Neural crest cell (in vitro differentiated cells): ENCODE measurements at places on chromosomes 3 and 15.

- no peak for DNase-seq
Observed at GRCh38 chr3:186798239-186798874, 7.9 kb downstream of the RFC4 start.

GRCh38 chr3:81484520-81484919 lies 276.9 kb downstream of the GBE1 start:
- DNase-seq = no peak

DNA sequence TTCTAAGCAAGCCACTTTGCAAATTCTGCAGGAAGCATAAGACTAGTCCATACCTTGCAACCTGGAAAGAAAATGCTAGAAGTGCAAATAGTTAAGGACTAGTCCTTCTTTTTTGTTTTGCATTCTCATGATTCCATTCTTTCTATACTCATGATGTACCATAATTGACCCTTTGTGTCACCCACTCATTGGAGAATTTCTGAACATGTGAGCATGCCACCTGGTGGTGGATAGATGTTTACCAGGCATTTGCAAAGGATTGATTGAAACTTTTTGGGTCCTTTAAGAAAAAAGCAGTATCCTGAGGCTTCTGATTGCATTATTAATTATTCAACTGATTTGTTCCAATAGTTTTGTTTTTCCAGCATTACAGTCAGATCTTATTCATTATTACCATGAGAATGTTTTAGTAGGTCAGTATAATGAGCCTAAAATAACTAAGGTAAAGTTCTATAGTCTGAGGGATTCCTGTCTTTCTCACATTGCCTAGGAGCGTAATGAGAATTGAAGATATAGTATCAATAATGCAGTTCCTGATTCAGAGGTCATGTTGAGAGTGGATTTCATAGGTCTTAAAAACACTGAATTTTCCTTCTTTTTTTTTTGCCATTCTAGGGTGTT lies 20.2 kb upstream of the DIPK2A start:
- peak; percentile 16 for DNase-seq

DNA sequence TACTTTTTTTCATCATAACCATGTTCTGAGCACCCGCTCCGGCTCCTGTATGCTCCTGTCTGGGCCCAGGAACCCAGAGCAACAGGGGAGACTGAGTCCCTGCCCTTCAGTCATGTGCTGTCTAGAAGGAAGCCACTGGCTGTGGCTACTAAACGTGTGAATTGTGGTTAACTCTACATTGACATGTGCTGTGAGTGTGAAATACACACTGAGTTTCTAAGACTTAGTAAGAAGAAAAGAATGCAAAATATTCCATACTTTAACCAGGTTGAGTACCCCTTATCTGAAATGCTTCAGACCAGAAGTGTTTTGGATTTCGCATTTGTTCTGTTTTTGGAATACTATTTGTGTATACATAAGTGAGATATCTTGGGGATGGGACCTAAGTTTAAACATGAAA lies 42.8 kb upstream of the CGNL1 start:
- no peak for DNase-seq

- DNase-seq = no peak
Observed at GRCh38 chr15:31147456-31147855, 45.9 kb upstream of the TRPM1 start.

DNA sequence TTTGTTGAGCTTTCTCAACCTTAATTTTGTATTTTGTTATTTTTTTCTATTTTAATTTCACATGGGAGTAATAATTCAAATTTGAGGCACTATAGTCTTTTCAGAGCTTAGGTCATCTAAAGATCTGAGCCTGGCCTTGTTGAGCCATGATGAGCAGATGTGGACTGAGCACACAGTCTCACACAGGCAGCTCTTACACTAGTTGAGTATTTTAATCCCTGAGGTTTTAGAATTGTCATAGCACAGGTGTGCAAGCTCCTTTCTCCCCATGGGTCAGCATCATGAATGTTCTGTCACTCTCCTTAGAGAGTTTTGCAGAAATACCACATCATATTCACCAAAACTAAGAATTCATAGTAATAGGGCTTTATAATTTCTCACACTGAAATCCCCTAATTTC lies 4.9 kb downstream of the ZBTB38 start:
- DNase-seq = no peak

DNA sequence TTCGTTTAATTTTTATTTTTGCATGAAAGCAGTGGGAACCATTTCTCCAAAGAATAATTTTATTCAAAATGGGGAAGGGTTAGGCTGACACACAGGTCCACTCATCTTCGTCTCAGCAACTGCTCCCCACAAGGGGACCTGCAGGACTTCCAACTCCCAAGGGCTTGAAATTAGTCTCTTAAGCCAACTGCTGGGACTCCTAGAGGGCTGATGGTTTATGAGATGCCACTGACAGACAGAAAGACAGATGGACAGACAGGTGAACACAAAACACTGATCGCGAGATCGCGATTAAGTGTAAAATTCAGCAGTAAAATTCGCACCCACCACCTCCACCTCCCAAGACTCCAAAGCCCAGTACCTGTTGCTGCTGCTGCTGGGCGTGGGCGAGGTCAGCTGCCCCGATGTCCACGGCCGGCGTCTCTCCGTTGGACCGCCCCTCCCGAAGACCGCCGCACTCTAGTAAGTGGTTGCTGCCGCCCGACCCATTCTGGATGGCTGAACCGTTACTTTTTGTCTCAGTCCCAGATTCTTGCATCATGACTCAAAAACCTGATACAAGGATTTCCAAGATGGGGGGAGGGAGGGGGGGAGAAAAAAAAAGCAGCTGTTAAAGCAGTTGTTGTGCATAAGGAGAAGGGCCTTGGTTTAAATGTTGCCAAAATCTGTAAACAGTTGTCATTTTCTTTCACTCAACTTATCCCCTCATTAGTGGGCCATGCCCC lies 385.5 kb downstream of the FOXP1 start:
- DNase-seq = no peak

GRCh38 chr3:57577801-57578200 lies 19.3 kb downstream of the ARF4 start:
- no peak for DNase-seq

GRCh38 chr15:60416484-60416883 lies 18.7 kb upstream of the ANXA2 start:
- DNase-seq = no peak

GRCh38 chr3:49906073-49906743 lies 2.5 kb upstream of the MST1R start:
- peak; percentile 46 for DNase-seq

GRCh38 chr3:51429138-51429537 lies 38.1 kb downstream of the RBM15B start:
- no peak for DNase-seq

DNA sequence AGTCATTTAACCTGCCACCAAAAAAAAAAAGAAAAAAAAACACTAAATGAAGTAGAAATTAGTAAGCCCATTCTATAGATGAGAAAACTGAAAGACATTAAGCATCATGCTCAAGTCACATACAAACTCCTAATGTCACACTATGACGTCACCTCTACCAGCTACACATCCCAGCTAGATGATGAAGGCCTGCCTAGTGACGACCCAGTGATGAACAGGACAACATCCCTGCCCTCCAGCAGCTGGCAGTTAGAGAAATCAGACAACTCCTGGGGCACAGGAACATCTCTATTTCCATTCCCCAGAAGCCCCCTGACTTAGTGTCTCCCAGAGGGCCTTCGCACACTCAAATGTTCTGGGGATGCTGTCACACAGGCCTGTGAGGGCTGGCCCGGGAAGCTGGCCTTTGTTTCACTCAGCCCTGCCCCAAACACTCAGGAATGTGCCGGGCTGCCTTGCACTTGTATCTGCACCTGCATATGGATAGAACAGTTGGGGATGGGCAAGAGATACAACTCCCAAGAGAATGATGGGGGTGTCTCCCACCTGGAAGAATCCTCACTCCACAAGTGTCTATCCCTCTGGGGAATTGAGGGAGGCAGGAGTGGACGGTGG lies 7.0 kb upstream of the HAPLN3 start:
- DNase-seq = no peak

DNA sequence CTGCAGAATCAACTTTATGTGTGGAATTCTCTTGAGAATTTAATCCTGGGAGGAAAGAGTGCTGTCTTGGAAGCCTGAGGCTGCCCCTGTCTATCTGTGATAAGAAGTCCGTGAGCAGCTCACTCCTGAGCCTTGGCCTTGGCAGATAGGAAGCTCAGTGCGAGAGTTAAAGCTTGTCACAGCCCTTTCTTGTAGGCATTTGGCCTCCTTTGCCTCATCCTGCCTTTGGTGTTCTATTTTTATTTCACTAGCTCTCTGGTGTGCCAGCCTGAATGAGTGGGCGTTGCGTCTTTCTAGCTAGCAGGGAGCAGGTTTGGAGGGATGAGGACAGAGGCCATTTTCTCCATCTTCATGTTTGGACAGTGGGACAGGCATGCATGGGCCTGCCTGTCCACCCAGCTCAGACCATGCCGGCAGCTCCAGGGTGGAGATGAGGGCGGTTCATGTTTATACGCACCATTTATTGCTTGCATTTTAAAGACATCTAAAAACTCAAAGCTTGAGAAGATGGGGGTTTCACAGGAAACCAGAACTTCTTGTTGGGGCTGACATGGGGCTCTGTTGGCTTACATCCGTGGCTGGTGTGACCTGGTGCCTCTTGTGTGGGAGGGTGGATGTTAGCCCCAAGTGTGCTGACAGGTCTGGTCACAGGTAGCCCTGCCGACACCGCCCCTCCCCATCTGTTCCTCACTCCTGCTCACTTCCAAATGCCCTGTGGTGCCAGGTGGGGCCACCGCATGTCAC lies 29.8 kb downstream of the IRAK2 start:
- DNase-seq = no peak

DNA sequence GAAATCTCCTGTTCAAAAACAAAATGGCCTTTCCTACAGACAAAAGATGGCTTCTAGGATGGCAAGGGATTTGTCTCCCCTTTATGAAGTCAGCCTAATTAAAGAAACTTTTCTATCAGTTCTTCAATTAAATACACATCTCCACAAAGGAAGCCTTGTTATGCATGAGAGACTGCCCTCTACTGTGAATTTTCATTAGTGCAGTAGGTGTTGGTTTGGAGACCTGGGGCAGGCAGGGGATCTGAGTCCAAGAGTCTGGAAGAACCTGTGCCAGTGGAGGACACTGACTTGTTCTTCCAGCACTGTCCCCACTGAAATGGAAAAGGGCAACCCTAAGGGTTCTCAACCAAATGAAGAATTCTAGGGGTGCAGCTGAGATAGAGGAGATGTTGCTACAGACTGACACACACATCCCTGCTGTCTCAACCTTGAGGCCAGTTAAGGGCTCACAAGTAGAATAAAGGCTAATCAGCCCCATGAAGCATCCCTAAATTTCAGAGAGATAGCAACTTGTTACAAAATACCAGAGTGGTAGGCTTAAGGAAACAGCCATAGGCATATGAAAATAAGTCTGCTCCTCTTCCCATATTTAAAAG lies 174.0 kb upstream of the PRICKLE2 start:
- DNase-seq = peak; percentile 47

DNA sequence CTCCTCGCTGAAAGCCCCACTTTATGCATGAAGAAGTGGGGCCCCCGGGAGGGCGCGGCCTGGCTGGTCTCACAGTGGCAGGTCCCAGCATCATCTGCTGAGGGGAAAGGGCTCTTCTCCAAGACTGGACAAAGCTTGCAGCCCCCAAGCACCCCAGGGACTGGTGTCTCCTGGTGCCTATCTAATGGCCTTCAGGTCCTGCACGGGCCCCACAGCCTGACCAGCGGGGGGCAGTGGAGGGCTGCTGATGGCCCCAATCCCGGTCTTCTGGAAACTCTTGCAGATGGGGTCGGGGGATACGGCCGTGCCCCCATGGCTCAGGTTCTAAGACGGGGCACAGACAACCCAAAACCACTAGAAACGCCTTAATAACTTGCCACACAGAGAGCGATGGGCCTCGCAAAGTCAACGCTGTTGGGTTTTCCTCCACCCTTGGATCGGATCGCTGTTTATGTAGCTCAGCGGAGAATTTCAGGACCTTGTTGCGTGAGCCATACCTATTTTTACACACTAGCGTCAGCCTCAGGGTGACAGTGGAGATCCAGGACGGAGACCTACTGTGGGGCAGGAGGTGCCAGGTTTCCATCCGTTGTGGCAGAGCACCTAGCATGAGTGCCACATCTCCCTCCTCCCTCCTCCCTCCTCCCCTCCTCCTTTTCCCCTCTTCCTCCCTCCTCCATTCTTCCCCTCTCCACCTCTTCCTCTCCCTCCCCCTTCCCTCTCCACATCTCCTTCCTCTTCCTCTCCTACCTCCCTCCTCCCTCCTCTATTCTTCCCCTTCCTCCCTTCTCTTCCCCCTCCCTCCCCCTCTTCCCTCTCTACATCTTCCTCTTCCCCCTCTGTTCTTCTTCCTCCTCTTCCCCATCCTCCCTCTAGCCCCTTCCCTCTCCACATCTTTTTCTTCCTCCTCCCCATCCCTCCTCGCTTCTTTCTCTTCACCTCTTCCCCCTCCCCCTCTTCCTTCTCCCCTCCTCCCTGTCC lies 79.3 kb upstream of the ALDH1L1 start:
- DNase-seq = peak; percentile 36

DNA sequence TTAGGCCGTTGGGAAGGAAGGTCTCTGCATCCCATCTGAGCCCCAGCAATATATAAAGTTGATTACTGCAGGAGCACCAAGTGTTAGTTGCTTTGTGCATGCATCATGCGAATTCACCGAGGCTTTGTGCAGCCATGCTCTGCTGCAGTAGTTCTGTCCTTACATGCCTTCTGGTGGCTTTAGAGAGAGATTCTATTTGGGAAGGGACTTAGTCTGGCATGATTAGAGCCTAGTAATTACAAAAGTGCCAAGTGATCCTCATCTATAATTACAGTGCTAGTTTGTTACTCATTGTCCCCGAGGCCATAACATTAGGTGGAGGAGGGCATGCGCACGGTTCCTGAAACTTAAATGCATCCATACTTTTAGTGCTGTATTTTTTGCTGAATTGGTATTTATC lies 353.6 kb downstream of the CNTN4 start:
- no peak for DNase-seq

DNA sequence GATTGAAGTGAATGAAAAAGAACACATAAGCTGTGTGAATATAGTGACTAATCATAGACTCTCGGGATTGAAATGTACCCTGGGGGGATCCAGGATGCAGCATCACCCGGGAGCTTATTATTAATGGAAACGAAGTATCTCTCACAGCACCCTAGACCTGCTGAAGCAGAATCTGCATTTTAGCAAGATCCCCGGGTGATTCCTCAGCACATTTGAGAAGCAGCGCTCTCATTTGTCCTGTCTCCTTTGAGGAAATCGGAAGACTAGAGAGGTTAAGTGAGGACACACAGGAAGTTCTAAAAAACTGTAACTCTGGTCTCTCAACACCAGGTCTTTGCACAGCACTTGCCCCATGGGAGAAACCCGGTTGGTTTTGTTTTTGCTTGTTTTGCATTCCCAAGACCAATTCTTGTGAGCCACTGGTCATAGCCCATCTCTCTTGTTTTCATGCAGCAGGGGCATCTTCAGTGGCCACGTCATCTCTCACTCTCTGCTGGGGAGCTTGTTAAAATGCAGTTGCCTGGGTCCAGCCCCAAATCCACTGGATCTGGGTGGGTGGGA lies 30.2 kb downstream of the ZNF710 start:
- no peak for DNase-seq
